ENCODE measurements at places on chromosomes 6 and 20. TPM values are rescaled to one million over a fixed set of nuclear protein-coding genes. Genes with fewer than 3 reads are reported as not detected.

- no peak for DNase-seq
Observed at GRCh38 chr6:138596591-138596990, 97.3 kb upstream of the NHSL1 start.

GRCh38 chr6:72321788-72322187, 300.1 kb upstream of the KCNQ5 start:
- DNase-seq, result no peak

- no peak for DNase-seq
Observed at GRCh38 chr20:7240490-7240889, 473.0 kb downstream of the BMP2 start.

- DNase-seq, result no peak
Observed at GRCh38 chr6:152022303-152022702, 214.8 kb downstream of the ESR1 start.

DNA sequence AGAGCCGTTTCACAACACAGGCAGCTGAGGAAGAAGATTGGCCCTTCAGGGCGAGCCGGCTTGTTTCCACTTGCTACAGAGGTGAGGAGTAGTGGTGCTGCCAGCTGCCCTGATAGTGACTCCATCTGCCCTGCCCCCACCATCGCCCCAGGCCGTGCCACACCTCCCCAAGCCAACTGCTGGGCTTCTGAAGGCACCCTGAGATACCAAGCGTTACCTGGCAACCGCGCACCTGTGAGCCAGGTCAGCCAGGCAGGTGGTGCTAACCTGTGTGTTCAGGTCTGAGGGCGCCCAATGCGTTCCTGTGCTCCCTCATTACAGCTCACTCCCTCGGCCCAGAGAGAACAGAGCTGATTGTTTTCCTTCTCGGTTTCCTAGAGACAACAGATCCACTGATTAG, 299.1 kb upstream of the ID4 start:
- no peak for DNase-seq

The GABRR1 gene
- polyA plus RNA-seq, result 2.0 TPM

The VSTM2L gene
- 1.8 TPM for polyA plus RNA-seq

Data from left renal pelvis (tissue), 4 donors.